ENCODE measurements at places on chromosomes 13 and 19.

DNA sequence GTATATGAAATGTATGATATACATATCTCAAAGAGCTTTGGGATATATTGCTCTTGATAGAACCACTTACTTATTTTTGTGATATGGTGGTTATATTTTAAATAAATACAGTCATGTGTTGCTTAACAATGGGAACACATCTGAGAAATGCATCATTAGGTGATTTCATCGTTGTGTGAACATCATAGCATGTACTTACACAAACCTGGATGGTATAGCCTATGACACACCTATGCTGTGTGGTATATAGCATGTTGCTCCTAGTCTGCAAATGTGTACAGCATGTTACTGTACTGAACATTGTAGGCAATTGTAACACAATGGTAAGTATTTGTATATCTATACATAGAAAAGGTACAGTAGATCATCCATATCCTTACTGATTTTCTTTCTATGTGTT lies 7.7 kb downstream of the RB1 start:
- peak; percentile 64 for ATAC-seq

DNA sequence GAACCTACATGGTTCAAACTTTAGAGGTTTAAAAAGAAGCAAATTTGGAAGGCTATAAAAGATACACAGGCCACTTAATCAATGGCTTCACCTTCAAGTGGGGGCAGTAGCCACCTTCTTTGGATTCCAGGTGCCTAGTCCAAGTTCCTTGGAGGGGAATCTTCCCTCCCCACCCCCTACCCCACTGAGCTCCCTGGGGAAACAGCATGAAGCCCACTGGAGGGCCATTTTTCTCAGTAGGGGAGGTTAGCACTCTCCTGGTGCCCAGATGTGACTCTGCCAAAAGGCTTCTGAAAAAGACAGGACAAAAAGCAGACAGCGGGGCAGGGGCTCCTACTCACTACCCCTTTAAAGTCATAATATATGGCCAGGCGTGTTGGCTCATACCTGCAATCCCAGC lies 93.9 kb downstream of the KCTD15 start:
- ATAC-seq = no peak

GRCh38 chr19:23789246-23789645 lies 30.6 kb upstream of the ZNF681 start:
- no peak for ATAC-seq

GRCh38 chr19:35549879-35550523 lies 4.6 kb downstream of the TMEM147 start:
- ATAC-seq = no peak

DNA sequence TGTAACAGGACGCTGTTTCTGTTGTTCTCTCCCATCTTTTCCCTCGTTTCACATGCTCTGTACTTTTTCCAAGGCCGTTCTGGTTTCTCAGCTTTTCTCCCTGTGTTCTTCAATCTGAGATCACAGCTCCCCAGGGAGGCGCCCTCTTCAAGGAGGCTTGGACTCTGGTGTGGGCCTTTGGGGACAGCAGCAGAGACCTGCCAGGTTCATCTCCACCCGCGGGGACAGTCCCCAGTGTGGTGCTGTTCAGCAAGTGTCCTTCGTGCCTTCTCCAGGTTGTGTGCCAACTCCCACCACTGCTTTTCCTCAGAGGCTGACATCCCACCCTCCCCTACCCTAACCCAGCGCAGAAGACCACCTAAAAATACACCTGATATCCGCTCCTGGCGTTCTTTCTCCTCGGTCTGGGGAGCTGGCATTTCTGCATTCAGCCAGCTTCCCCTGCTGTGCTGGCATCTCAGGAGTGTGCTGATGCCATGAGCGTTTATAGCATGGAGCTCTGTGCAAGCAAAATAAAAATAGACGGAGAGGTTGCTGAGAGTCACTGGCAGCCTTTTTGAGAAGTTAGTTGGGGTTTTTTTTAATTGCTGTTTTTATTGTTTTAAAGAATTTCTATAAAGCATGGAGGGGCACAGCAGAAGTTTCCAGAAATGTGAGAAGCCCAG lies 149.4 kb downstream of the STK24 start:
- ATAC-seq = no peak

DNA sequence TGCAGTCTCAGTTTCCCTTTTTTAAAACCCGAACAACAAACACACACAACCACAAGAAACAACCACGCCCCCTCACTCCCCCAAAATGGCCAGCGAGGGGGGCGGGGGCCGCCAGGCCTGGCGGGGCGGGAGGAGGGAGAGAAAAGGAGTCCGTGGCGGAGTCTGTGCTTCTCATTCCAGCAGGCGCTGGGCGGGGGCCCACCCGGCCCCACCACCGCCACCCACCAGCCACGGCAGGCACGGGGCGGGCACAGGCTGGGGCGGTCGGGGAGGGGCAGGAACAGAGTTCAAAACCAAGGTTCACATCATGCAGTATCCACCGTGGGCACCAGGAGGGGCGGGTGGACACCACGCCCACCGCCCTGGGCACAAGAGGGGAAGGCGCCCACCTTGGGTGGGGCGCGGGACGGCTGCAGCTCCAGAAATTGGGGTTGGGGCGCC lies 12.9 kb downstream of the DPF1 start:
- ATAC-seq = no peak

DNA sequence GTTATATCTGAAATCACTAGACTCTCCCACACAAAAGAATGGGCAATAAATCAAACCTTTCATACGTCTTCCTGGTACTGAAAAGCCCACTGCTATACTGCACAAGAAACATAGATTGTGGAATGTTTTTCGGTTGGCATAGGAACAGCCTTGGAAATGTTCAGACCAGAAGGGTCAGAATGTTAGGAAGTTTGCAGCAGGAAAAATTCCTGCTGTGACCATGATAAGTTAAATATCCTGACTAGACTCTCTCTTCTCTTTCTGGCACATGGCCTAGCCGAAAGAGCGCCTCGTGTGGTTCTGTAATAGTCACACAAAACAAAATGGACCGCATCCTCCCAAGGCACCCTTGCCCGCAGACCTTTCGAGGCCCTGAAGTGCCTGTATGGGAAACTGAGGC lies 427.2 kb downstream of the COG6 start:
- ATAC-seq = no peak

- no peak for ATAC-seq
These were observed 141.0 kb downstream of the RAP2A start for GRCh38 chr13:97574926-97575325.

- ATAC-seq = no peak
These were observed 9.1 kb downstream of the CACTIN start for GRCh38 chr19:3617463-3617862.

GRCh38 chr13:102907886-102908515 lies 62.2 kb downstream of the ERCC5 start:
- ATAC-seq = no peak

DNA sequence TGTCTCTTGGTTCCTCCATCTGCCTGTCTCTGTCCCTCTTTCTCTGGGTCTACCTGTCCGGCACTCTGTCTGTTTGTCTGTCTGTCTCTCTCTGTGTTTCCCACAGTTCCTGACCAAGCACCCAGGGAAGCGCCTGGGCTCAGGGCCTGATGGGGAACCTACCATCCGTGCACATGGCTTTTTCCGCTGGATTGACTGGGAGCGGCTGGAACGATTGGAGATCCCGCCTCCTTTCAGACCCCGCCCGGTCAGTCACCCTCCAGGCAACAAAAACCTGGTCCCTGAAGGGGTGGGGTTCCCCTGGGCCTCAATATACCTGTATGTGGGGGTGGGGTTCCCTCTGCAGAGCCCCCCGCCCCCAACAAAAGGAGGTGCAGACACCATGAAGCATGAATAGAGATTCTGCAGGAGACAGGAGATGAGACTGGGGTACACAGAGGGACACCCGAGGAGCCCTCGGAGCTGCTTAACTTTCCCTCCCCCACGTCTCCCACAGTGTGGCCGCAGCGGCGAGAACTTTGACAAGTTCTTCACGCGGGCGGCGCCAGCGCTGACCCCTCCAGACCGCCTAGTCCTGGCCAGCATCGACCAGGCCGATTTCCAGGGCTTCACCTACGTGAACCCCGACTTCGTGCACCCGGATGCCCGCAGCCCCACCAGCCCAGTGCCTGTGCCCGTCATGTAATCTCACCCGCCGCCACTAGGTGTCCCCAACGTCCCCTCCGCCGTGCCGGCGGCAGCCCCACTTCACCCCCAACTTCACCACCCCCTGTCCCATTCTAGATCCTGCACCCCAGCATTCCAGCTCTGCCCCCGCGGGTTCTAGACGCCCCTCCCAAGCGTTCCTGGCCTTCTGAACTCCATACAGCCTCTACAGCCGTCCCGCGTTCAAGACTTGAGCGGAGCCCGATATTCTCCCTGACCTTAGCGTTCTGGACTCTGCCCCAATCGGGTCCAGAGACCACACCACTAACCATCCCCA lies 2.6 kb upstream of the CACNG7 start:
- ATAC-seq = peak; percentile 63

DNA sequence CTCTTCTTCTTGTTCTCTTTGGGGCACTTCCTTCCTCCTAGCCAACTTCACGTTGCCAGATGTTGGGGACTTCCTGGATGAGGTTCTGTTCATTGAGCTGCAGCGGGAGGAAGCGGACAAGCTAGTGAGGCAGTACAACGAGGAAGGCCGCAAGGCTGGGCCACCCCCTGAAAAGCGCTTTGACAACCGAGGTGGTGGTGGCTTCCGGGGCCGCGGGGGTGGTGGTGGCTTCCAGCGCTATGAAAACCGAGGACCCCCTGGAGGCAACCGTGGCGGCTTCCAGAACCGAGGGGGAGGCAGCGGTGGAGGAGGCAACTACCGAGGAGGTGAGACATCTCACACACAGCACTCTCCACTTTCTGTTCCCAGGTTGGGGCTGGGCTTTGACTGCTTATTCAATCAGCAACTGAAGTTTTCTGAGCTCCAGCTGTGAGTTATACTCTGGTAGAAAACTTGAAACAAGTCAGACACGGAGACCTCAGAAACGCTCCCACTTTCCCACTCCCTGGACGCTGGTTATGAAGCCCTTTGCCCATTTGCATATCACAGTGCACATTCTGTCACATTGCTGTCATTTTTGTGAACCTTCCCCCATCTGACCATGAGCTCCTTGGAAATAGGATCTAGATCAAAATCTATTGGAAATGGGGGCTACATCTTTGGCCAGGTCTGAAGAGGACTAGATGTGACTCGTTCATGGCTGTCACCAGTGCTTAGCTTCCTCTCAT lies 7.2 kb upstream of the CCDC97 start:
- ATAC-seq = peak; percentile 68

DNA sequence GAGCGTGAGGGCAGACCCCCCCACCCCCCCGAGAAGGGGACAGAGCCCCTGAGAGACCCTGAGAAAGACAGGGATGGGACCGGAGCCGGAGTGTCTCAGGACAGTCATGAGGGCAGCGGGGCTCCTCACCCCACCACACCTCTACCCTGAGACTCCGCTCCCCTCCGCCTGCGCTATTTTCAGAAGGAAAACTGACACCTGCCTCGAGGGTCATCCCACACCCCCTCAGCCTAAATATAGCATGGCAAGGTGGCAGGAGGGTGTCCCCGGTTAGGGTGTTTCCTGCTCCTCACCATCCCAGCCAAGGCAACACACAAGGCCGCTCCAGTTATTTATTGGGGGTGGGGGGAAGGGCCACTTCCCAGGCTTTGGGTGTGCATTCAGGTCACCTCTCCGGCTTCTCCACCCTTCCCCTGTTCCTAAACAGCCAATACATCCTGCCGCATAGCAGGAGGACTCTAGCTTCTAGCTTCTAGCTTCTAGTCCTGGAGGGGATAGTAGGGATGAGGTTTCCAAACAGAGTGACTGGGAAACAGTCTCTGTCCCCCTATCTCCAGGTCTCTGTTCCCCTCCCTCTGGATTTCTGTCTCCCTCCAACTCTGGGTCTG lies 1.4 kb upstream of the NTF4 start:
- ATAC-seq = no peak

- no peak for ATAC-seq
These were observed 138.3 kb upstream of the NBEA start for GRCh38 chr13:34803756-34804155.

DNA sequence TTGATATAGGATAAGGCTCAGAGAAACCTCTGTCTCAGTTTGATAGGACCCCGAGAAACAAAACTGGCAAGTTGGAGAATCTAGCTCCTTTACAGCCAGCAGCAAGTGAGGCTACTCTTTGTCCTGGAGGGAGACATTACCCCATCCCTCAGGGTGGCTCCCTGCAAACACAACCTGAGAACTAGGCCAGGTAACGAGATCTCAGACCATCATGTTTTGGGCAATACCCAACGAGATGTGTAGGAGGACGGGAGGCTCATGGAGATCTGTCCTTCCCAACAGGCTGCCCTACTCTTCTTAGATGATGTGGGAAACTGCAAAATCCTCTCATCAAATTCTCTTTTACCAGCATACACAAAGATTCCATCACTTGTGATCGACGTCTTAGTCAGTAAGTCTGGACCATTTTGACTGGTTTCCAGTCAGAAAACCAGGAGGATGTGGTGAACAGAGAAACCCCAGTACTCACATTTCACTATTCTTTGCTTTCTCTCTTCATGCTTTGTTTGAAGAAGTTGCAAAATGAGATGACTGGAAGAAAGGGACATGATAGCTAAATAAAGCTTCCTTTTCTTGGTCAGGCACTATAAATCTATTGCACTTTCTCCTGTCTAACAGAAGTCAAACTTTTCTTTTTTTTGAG lies 6.0 kb upstream of the CTU1 start:
- peak; percentile 63 for ATAC-seq

GRCh38 chr19:30046522-30046921 lies 104.5 kb downstream of the URI1 start:
- peak; percentile 53 for ATAC-seq

DNA sequence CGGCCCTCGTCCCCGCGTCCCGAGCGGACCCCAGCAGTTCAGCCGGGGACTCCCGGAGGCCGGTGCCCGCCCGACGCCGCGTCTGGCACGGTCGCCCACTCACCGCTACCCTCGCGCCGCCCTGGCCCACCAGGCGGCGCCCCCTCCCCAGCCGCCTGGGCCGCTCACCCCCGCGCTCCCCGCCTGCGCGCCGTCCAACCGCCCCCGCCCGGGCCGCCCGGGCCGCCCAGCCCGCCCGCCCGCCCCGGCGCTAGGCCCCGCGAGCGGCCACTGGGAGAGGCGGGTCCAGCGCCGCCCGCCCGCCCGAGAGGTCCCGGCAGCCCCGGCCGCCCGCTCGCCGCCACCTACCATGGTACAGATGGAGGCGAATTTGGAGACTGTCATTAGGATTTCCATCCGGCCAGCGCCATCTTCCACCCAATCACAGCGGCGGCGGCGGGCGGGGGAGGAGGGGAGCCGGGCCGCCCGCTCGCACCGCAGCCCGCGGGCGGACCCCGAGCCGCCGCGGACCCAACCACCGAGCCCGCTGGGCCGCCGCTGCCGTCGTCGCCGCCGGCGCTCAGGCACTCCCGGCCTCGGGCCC lies at the start of gene USP12:
Gene USP12 (minus strand): TSS at position 568 of the 583 bp plus-strand sequence. CDS start 172 bp downstream, at position 396.
- ATAC-seq = peak; percentile 7

DNA sequence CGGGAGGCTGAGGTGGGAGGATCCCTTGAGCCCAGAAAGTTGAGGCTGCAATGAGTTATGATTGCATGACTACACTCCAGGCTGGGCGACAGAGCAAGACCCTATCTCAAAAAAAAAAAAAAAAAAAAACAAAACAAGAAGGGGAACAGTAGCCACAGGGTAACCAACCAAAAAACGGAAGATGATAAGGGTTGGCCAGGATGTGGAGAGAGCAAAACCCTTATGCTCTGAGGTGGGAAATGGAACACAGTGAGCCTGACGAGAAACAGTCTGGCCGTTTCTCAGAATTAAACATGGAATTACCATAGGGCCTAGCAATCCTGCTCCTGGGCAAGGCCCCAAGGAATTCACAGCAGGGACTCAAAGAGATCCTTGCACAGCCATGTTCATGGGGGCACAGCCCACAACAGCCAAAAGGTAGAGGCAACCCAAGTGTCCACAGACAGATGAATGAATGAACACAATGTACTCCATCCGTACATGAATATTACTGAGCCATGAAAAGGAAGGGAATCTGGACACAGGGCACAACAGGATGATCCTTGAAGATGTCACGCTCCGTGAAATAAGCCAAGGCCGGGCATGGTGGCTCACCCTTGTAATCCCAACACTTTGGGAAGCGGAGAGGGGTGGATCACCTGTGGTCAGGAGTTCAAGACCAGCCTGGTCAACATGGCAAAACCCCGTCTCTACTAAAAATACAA lies 11.3 kb downstream of the NMRK2 start:
- no peak for ATAC-seq
